ENCODE measurements at places on chromosomes 2 and 18.

GRCh38 chr2:29747786-29748470, 173.5 kb downstream of the ALK start:
- no peaks in the 10 kb centered on the region for H3K36me3 ChIP-seq
- no peak for DNase-seq
- no peak overlapping the region for H3K27ac ChIP-seq
- H3K4me1 ChIP-seq, result no peaks in the 10 kb centered on the region

DNA sequence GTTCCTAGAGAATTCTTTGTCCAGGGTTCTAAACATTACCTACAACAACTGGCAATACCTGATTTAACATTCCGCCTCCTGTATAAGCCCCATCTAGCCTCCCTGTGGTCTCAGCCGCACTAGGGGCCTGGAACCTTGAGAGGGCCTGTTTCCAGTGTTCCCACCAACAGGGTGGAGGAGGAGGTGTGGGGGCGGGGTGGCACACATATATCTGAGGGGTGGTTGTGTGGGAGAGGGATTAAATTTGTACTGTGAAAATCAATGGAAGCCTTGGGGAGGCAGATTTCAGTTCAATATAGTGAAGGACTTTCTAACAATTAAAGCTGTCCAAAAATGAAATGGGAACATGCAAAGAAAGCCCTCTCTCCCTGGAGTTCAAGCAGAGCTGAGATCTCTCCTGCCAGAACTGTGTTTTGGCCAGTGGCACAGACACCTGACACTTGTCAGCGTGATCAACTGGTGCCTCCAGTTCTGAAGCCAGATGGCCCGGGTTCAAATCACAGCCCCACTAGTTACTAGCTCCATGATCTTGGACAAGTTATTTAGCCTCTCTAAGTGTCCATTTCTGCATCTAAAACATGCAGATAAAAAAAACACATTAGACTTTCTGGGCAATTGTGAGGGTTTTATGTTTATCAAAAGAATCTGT, 17.0 kb upstream of the FZD7 start:
- peaks cover 2% of the 10 kb centered on the region for H3K36me3 ChIP-seq
- H3K27me3 ChIP-seq, result peaks cover 38% of the 10 kb centered on the region
- no peak overlapping the region for H3K27ac ChIP-seq
- no peaks in the 10 kb centered on the region for H3K4me1 ChIP-seq

GRCh38 chr2:68980956-68981355, 6.5 kb downstream of the GKN1 start:
- H3K36me3 ChIP-seq, result peaks cover 3% of the 10 kb centered on the region
- DNase-seq, result no peak
- no peak overlapping the region for H3K27ac ChIP-seq
- H3K4me1 ChIP-seq, result no peaks in the 10 kb centered on the region

GRCh38 chr2:86078774-86079545, 26.7 kb downstream of the POLR1A start:
- H3K27ac ChIP-seq, result peak overlapping the region; percentile 90
- H3K4me1 ChIP-seq, result peaks cover 13% of the 10 kb centered on the region
- H3K27me3 ChIP-seq, result no peaks in the 10 kb centered on the region
- DNase-seq, result no peak
- H3K36me3 ChIP-seq, result peaks cover 2% of the 10 kb centered on the region

GRCh38 chr2:128291844-128292598, 26.6 kb downstream of the HS6ST1 start:
- H3K27me3 ChIP-seq, result no peaks in the 10 kb centered on the region
- H3K4me1 ChIP-seq, result peaks cover 18% of the 10 kb centered on the region
- no peak overlapping the region for H3K27ac ChIP-seq
- no peak overlapping the region for H3K4me3 ChIP-seq
- H3K36me3 ChIP-seq, result no peaks in the 10 kb centered on the region

- H3K4me1 ChIP-seq, result peaks cover 16% of the 10 kb centered on the region
- no peak for DNase-seq
- H3K27me3 ChIP-seq, result no peaks in the 10 kb centered on the region
- no peak overlapping the region for H3K4me3 ChIP-seq
- no peak overlapping the region for H3K27ac ChIP-seq
These were observed 1.8 kb downstream of the MPV17 start for GRCh38 chr2:27320958-27321543.

DNA sequence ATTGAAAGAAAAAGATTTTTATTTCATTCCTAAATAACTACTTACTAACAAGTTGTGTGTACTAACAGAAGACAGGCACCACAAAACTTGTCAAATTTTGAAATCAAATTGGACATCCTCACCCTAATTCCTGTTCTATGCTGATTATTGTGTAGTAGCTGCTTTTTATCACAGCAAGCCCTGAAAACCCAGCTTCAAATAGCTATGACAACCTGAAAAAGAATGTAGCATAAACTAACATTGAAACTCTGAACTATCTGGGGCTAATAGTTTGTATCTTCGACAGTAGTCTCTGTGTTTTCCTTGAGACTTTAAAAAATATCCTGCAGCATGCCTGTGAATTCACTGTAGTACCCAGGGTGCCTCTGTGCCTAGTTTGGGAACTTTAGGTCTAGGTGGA, 122.6 kb downstream of the WDPCP start:
- DNase-seq, result no peak
- no peak overlapping the region for H3K4me3 ChIP-seq
- no peaks in the 10 kb centered on the region for H3K27me3 ChIP-seq

GRCh38 chr2:56648802-56649201, 465.0 kb downstream of the CCDC85A start:
- no peak overlapping the region for H3K4me3 ChIP-seq
- no peaks in the 10 kb centered on the region for H3K27me3 ChIP-seq
- H3K36me3 ChIP-seq, result no peaks in the 10 kb centered on the region
- no peak overlapping the region for H3K27ac ChIP-seq

GRCh38 chr18:7514796-7515440, 52.2 kb upstream of the PTPRM start:
- no peaks in the 10 kb centered on the region for H3K4me1 ChIP-seq
- no peak overlapping the region for H3K4me3 ChIP-seq
- no peak for DNase-seq
- no peaks in the 10 kb centered on the region for H3K36me3 ChIP-seq

Measured in T-helper 17 cell (primary cell).